ENCODE measurements at places on chromosomes 1 and 21. TPM values are rescaled to one million over a fixed set of nuclear protein-coding genes. Genes with fewer than 3 reads are reported as not detected.
A peak's percentile ranks its signal among the peaks of the same experiment; 100 is the strongest.

Gene GPR37L1
- total RNA-seq: under 0.01 TPM

Gene LCK
- total RNA-seq: 0.43 TPM

Gene KRTAP12-2
- not detected for total RNA-seq

Gene MARK1
- total RNA-seq: 1.6 TPM

Gene MRAP
- not detected for total RNA-seq

Gene BMP8B
- not detected for total RNA-seq

DNA sequence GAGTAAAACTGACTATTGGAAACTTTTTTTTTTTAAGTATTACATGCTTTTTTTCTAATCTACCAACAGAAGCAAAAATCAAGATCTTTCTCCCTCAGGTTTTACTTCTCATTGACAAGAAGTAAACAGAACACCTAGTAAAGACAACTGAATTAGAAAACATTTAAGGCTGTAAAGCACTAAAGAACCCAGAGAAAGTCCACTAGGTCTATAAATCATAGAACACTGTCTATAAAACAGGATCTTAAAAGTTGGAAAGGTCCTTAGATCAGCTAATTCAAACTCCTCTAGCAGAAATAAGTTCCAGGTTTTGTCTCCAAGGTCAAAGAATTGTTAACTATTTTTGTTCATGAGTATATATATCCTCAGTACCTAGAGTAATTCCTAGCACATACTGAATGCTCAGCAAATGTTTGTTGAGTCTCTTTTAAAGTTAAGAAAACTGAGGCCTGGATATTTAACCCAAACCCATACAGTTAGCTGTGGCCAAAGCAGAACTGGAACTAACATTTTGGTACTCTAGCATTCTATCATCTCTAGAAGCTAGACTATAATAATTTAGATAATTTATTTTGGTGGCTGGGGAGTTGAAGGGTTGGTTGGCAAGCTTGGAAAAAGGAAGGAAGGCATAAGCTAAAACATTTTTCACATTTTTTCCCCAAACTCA is 3.0 kb downstream of the EPS15 start:
- DNase-seq: no peak

DNA sequence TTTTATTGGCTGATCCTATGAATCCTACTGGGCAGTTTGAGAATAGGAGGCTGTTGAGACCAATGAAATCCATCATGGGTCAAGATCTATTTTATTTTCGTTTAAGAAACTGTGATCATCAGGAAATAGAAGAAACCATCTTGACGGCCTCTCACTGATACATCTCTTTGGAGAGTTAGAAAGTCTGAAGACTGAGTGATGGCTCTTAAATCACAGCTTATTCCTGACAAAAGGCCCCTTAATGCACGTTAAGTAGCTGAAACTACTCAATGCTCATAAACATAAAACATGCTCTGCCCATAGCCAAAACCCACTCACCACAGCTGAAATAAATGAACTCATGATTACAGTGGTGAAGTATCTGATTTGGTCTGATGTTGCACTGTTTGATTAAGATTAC is 784.5 kb upstream of the NEGR1 start:
- no peak for DNase-seq

- no peak for DNase-seq
Observed at GRCh38 chr21:36785615-36786014, 86.7 kb downstream of the SIM2 start.

DNA sequence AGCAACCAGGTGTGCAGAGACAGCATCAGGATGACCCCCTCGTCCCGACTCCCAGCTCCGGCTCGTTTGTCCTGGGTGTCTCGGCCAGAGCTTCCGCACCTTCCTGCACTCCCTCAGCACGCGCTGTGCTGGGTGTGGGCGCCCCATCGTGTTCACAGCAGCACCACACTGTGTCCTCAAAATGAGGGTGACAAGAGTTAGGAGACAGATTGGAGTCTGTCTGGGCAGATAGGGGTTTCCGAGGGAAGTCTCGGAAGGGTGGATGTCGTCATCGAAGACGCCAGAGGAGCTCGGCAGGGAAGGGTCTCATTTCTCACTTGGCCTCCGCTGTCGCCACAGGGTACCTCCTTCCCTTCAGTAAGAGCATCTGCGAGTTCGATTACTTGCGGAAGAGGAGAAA is 4.1 kb downstream of the CCDC27 start:
- no peak for DNase-seq

DNA sequence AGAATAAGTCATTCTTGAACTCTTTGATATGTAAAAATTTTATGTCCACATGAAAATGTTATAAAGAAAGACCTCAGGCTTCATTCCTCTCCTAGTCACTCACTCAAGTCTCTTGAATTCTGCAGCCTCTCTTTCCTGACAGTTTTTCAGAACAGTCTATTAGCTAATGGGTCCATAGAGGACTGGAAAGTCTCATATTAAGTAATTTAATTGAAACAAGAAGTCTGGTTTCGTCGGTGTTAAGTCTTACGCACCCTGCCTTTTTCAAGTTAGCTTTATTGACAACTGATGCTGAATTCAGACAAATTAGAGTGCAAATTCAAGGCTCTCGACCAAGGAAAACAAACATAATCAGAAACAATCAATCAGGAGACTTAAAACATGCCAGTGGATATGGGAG is 105.8 kb downstream of the GREM2 start:
- no peak for DNase-seq

- DNase-seq: no peak
Observed at GRCh38 chr1:12272770-12273169, 42.9 kb downstream of the VPS13D start.

- no peak for DNase-seq
Observed at GRCh38 chr21:27534206-27534605, 567.3 kb upstream of the ADAMTS5 start.

DNA sequence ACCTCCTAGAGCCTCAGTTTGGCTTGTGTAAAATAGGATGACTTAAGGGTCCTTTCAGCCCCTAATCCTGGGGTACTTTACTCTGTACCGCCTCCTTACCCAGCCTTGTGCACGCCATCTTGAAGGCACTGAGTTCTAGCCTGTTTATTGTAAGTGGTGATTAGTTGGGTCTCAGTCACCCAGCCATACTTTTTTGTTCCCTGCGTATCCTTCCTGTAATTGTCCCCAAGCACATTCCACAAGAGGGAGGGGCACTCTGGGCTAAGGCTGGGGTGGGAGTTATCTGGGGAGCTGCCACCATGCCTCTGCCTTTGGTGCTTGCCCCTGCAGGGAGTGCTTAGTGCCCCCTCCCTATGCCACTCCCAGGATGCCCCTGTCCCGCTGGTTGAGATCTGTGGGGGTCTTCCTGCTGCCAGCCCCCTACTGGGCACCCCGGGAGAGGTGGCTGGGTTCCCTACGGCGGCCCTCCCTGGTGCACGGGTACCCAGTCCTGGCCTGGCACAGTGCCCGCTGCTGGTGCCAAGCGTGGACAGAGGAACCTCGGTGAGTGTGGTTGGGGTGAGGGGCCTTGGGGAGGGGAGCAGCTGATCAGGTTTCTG is 856 bp downstream of the FDPS start:
- DNase-seq: no peak

- DNase-seq: no peak
Observed at GRCh38 chr1:40838045-40838979, 23.9 kb downstream of the CITED4 start.

- no peak for DNase-seq
Observed at GRCh38 chr1:44251989-44252671, 38.9 kb downstream of the DMAP1 start.

- no peak for DNase-seq
Observed at GRCh38 chr21:34201001-34201400, 127.6 kb downstream of the MRPS6 start.

GRCh38 chr1:42937836-42938644 is 20.6 kb downstream of the SLC2A1 start:
- DNase-seq: no peak

GRCh38 chr1:77143529-77144121 is 75.6 kb downstream of the PIGK start:
- peak; percentile 4 for DNase-seq

DNA sequence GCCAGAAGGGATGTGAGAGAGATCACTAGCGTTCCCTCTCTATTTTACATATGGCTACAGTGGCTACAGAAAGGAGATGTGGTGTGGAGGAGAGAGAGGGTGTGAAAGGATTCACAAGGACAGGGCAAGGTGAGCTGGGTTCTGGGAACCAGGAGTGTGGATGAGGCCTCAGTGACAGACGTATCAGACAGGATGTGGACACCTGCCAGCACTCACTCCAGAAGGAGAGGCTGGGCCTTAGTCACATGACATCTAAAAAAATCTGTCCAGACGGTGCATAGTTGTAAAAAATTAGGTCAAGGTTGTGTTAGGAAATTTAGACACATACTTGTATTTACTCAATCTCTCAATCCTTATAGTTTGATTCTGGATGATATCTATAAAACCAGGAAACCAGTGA is 10.6 kb downstream of the TRIM67 start:
- DNase-seq: no peak

DNA sequence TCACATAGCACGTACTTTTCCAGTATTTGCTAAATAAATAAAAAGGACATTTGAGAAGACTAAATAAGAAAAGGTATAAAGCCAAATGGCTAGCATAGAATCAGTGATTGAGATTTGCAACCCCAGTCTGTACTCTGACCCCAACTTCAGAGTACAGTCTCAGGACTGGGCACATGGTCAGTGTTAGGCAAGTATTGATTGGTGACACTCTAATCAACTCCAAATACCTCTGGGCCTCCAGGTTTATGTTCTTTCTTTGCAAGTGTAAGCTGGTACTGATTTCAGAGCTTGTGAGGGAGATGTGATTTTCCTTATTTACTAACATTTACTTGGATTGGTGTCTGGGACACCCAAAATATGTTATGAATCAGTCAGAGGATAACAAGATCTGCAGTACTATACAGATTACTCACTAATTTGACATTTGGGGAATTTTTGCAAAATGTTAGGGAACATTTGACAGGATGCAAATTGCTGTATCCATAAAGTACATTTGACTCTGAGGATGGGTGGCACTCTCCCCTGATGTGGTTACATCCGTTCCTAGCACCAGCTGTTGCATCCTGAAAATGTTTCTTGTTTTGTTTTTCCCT is 34.2 kb downstream of the LMO4 start:
- peak; percentile 8 for DNase-seq

- peak; percentile 86 for DNase-seq
Observed at GRCh38 chr1:74652711-74653139, 20.9 kb downstream of the ERICH3 start.

GRCh38 chr1:206435445-206435844 is 34.8 kb upstream of the IKBKE start:
- no peak for DNase-seq

DNA sequence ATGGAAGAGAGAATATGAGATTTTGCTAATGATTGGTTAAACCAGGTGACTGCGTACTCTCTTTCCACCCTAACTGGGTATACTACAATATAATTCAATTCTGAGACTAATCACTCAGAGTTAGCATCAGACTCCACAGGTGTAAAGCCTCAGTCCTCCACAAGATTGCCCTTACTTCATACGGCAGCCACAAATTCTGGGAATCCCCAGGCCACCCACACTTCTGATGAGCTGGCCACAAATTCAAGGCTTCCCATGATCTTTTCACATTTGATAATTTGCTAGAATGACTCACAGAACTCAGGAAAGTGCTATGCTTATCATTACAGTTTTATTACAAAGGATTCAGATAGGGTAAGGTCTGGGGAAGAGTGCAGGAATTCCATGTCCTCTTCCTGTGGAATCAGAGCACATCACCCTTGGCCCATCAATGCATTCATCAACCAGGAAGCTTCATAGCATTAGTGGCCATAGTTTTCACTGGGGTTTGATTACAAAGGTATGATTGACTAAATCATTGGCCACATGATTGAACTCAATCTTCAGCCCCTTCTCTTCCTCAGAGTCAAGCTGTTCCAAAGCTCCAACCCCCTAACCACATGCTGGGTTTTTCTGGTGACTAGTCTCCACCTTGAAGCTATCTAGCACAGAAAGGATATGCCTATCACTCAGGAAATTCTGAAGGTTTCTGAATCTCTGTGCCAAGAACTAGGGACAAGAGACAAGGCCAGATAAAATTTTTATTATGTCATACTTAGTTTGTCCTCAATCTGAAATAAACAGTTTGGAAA is 131.7 kb downstream of the HHIPL2 start:
- peak; percentile 8 for DNase-seq

- no peak for DNase-seq
Observed at GRCh38 chr1:6443339-6444115, 19.0 kb downstream of the ESPN start.
